AG09309 (cell line): ENCODE measurements at places on chromosomes 5 and 9.

DNA sequence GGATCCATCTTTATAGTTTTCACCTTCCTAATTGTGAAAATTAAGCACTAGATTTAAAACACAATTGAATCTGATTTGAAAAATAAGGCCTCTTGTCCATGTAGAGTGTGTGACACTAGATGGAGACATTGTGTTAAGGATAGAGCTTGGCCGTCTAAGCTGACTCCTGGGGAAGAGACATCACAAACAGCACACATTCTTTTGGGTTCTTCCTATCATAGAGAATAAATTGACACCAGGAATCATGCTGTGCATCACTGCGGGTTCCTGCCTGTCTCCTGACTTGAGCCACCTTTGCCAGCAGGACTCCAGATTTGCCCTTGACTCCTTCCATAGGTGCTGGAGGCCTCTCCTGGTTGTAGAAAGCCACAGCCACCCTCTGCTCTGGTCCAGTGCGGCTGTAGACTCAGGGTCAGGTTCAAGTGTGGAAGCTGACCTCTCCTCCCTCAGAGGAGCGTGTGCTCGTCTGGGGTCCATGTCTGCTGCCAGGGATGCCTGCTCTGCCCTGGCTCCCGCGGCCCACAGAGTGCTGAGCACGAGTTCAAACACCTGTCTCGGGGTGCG, 11.2 kb downstream of the ROPN1L start:
- DNase-seq: peak; percentile 77

DNA sequence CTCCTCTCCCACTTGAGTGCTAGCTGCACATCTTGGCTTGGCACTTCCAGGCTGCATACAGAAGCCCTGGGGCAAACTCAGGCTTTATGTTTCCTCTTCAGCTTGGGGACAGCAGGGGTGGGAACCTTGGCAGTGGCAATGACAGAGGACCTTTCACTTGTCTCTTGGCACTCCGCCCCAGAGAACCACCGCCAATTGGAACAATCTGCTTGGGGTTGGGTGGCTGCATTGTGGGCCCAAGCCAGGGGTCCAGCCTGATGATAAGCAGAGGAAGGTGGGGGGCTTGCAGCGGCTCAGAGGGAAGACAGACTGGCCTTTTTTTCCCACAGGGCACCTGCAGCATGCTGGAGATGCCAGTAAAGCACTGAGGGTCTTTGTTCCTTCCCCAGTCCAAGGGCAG, 179.0 kb upstream of the NMUR2 start:
- no peak for DNase-seq

- no peak for DNase-seq
Measured at GRCh38 chr5:122112063-122112462, 17.3 kb upstream of the ZNF474 start.

DNA sequence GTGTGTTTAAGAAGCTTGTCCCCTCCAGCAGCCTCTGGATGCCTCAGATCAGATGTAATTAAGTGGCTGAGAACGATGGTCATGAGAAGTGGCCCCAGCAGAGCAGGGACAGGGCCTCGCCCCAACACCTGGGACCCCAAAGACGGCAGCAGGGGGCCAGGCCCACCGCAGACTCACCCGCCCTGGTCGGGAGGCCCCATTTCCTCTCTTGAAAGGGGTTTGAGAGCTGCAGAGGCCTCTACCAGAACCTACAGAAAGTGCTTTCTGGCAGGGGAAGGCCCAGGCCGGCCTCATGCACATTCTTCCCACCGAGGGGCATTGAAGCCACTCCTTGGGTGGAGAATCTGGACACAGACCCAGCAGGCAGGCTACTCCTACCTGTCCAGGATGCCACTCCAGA, 85.2 kb upstream of the FCN2 start:
- no peak for DNase-seq

- no peak for DNase-seq
Measured at GRCh38 chr9:91894023-91894422, 56.0 kb downstream of the ROR2 start.

DNA sequence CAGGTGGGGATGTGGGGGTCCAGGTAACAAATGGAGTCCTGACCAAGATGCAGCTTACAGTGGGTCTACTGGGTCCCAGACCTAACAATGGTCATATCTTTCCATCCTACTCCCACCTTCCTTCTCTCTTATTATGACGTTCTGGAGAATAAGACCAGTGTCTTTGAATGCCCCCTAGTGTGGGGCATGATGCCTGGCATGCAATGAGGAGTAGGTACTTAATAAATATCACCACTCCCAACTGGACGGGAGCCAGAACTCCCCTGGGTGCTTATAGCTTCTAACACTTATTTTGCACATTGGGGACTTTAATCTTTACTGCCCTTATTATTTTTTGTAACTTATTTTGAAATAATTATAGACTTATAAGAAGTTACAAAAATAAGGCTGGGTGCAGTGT, 98.2 kb downstream of the NDFIP1 start:
- no peak for DNase-seq

DNA sequence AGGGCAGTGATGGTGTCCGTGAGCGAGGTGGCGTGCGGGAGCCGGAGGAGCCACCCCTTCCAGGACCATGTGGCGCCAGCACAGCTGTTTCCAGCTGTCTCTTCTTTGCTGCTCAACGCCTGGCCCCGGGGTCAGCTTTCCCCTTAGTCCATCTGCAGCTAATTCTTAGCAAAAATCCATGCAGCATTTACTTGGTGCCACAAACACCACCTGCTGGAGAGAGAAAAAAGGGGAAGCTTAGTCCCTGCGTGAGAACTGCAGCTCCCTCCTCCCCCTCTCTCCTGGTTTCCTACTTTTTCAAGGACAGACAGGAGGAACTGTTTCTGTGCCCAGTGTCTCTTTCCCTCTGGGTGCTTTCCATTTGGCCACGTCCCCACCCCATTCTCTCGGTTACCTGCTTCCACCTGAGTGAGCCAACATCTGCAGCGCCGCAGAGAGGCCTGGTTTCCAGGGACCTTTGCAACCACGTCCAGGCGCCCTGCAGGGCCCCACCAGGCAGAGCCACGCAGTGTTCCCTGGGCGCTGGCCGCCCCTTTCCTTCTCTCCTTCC, 3.4 kb downstream of the SLC6A19 start:
- no peak for DNase-seq

DNA sequence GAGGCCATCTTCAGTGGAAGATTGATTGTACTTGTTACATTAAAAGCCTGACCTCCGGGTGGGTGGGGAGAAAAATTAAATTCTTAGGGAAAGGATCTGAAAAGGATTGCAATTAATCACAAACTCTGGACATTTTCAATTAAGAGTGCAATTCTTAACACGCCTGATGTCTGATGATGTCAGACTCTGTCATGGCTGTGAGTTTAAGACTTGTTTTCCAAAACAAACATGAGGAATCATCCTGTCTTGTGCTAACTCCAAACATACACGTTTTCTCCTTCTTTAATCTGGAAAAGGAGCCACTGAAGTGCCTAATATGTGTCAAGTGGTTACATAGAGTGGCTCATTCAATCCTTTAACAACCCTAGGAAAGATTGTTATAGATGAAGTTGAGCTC, 60.4 kb upstream of the SMIM23 start:
- DNase-seq: no peak

DNA sequence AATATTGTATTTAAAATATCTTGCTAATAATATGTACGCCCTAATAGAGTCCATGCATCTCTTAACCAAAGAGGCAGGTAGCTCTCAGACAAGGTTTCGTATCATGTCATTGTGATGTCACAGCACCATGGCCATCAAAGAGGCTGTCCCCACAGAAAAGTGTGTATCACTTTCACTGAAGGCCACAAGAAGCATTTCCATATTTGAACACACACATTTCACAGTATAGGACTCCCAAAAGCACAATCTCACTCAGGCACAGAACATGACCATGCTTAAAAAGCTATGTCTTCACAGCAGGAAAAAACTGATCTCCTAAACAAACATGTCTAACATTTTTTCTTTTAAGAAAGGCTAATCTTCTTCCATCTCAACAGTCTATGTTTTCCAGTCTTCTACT, 133.8 kb downstream of the DENND1A start:
- no peak for DNase-seq

- DNase-seq: no peak
Measured at GRCh38 chr9:33466565-33467495, 6.9 kb downstream of the NOL6 start.

- no peak for DNase-seq
Measured at GRCh38 chr9:6216951-6217350, 1.3 kb downstream of the IL33 start.

GRCh38 chr5:59537961-59538749, 355.4 kb downstream of the PDE4D start:
- no peak for DNase-seq

DNA sequence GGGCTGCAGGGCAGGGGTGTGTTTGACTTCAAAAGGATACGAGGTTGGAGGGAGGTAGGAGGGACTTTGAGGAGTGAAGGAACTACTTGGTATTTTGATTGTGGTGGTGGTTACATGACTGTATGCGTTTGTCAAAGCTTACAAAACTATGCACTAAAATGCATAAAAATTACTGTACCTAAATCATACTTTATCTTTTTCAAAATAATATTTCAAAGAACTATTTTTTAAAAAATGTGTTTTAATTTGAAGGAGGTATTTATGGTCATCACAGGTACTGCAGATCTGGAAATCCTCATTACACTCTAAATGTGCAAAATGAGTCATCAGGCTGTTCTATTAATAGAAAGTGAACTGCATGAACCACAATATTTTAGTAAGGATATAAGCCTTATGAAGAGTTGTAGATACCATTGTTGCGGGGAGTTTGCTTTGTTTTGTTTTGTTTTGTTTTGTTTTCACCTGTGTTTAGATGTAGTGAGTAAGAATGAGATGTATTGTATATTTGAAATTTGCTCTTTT, 116.9 kb downstream of the ARRDC3 start:
- DNase-seq: peak; percentile 16

- no peak for DNase-seq
Measured at GRCh38 chr5:104247260-104247659, 684.7 kb upstream of the NUDT12 start.

DNA sequence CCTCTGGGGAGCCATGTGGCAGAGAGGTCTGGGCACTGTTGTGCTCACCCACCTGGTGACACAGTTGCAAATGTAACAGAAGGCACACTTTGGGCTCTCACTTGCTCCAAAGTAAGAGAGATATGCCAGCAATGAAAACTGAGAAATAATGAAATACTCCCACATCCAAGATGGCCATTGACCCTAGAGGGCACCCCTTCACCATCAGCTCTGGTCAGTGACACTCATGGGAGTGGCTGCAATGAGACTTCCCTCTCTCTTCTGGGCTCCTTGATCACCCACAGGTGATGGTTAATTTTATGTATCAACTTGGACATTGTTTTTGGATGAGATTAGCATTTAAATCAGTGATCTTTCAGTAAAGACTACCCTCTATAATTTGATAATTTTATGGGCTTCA, 248.4 kb downstream of the CDH12 start:
- DNase-seq: no peak

GRCh38 chr5:5598547-5599113, 176.2 kb downstream of the ICE1 start:
- DNase-seq: no peak

GRCh38 chr9:107375651-107376369, 92.7 kb downstream of the RAD23B start:
- no peak for DNase-seq

DNA sequence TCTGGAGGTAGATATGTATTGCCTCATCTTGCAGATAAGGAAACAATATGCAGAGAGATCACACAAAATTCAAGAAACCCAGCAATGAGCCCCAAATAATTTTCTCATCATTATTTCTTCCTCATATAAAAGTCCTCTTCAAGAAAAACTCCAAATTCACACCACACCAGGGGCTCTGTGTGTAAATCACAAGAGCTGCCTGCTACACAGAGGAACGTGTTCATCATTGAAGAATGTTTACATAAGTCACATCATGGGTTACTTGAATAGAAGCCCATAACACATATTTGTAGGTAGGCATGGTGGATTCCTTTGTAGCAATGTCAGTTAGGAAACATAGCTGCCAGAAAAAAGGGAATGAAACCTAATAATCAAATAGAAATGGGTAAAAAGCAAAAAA, 308.1 kb upstream of the TLE4 start:
- no peak for DNase-seq

DNA sequence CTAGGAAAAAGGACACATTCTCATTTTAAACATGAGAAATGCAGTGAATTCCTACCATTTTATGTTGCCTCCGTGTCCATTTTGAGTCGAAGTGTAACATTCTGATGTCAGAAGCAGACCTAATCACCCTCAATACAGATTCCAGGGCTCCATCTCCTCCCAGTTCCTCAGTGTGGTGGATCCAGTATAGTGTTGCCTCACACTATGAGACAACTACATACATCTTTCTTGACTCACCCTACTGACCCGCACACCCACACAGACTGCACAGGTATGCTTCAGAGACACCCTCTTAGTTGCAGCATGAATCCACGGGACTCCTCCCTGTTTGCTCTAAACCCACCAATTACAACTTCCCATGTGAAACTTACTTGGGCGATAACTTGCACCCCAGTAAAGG, 564.9 kb downstream of the SEMA5A start:
- DNase-seq: no peak

DNA sequence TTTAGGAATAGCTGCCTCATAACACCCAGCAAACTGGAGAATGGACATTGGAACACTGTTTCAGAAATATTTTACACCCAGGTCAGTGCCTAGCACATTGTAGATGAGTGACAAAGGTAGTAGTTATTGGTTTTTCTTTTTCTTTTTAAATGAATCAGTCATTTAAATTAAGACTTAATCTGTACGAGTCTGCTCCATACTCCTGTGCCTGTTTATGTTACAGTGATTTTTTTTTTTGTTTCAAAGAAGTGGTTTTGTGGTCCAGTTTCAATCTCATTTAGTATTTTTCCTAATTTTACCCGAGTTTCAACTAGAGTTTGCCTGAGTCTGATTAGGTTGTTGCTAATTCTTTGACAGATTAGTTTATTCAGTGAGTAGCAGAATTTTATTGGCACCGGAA, 16.2 kb downstream of the LMNB1 start:
- no peak for DNase-seq

GRCh38 chr5:71471193-71471592, 15.7 kb downstream of the BDP1 start:
- no peak for DNase-seq

- no peak for DNase-seq
Measured at GRCh38 chr9:21558079-21558478, 76.0 kb upstream of the IFNE start.

DNA sequence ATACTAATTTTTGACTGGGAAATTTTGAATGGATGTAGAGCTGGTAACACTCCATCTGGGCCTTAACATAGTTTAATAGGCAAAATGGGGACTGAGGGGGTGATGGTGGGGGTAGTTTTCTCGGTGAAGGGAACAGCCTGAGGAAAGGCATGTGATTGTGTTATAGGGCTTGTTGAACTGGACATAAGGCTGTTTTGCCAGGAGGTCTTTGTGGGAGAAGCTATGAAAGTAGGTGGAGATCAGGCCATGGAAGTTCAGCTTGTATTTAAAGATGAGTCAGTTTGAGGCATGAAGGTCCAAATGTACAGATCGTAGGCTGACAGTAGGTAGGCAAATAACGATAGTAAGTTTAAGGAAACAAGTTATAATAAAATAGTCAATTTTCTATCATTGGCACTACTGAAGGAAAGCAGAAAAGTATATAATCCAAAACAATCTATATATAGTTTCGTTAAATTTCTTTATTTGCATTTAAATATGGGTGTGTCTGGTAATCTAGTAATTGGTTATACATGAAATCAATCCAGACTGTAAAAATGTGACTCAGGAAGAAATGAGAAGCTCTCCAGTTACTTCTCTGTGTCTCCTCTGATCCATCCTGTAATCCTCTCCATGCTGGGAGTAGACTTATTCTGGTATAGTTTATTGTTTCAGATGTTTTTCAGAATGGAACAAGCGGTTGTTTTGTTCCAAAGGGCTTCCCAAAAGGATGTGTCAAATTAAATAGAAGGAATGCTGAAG, 2.8 kb downstream of the CSNK1G3 start:
- no peak for DNase-seq
